Activated CD4-positive, alpha-beta T cell treated with anti-CD3 and anti-CD28 coated beads, Interleukin-2, amount 10 ng/mL, durations not matched to agents 24 days and 14 days (primary cell): ENCODE measurements at places on chromosomes 11 and 22. TPM values are rescaled to one million over a fixed set of nuclear protein-coding genes. Genes with fewer than 3 reads are reported as not detected.

GRCh38 chr22:50302564-50302963, 4.9 kb downstream of the PLXNB2 start:
- H3K36me3 ChIP-seq, result no peaks in the 10 kb centered on the region
- DNase-seq, result no peak
- H3K4me1 ChIP-seq, result peaks cover 8% of the 10 kb centered on the region
- H3K27me3 ChIP-seq, result peaks cover 19% of the 10 kb centered on the region
- no peak overlapping the region for H3K27ac ChIP-seq

DNA sequence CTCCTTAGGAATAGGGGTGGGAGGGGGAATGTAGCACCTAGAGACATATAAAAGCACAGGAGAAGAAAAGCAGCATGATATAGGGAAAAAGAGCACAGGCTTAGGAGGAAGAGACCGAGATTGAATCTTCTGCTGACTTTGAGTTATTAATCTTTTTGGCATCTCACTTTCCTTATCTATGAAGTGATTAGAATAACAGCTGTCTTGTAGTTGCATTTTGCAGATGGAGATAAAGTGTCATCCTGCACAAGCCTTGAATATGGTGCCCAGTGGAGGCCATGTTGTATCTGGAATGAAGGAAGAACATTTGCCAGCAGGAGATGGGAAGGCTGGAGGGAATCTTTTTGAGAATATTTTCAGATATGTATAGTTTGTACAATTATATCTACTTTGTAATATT, 594.7 kb downstream of the NELL1 start:
- no peak for DNase-seq
- H3K4me3 ChIP-seq, result no peak overlapping the region
- H3K36me3 ChIP-seq, result no peaks in the 10 kb centered on the region
- H3K27ac ChIP-seq, result no peak overlapping the region
- H3K4me1 ChIP-seq, result no peaks in the 10 kb centered on the region
- H3K27me3 ChIP-seq, result no peaks in the 10 kb centered on the region

- no peaks in the 10 kb centered on the region for H3K27me3 ChIP-seq
- H3K4me1 ChIP-seq, result peaks cover 8% of the 10 kb centered on the region
- no peak overlapping the region for H3K27ac ChIP-seq
- no peak for DNase-seq
- H3K36me3 ChIP-seq, result peaks cover 4% of the 10 kb centered on the region
Measured at GRCh38 chr11:16891964-16892363, 122.2 kb downstream of the PLEKHA7 start.

GRCh38 chr22:33811686-33812085, 108.6 kb downstream of the LARGE1 start:
- no peaks in the 10 kb centered on the region for H3K36me3 ChIP-seq
- DNase-seq, result no peak
- no peaks in the 10 kb centered on the region for H3K27me3 ChIP-seq
- H3K4me3 ChIP-seq, result no peak overlapping the region

DNA sequence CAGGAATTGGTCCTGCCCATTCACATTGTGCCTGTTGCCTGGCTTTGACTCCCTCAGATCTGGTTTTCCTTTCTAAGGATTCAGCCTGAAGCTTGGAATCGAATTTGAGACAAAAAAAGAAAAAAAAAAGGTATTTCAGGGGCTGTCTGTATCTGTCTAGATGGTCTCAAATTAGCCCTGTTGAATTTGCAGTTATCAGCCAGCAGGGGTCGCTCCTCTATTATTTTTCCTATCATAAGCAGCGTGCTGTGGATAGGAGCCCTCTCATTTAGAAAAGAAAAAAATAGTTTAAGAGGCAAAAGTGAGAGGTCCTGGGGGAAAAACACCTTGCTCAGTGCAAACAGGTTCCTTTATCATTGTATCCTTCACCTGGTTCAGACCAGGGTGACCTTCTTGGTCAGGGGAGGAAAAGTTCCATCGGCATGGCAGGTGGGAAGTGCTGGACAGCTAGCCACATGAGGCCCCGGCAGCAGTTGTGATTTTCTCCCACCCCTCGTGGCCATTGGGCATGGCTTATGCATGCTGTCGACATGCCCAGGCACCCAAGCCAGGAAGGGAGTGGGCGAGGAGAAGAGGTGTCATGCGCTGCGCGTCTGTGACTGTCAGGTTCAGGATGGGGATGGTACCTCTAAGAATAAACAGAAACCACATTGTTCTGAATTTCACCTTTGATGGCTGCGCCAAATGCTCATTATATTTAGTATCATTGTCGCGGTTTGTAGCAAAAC, 13.1 kb downstream of the OR5AK2 start:
- no peak overlapping the region for H3K4me3 ChIP-seq
- H3K36me3 ChIP-seq, result no peaks in the 10 kb centered on the region
- no peaks in the 10 kb centered on the region for H3K27me3 ChIP-seq
- DNase-seq, result no peak
- H3K27ac ChIP-seq, result no peak overlapping the region
- H3K4me1 ChIP-seq, result no peaks in the 10 kb centered on the region

DNA sequence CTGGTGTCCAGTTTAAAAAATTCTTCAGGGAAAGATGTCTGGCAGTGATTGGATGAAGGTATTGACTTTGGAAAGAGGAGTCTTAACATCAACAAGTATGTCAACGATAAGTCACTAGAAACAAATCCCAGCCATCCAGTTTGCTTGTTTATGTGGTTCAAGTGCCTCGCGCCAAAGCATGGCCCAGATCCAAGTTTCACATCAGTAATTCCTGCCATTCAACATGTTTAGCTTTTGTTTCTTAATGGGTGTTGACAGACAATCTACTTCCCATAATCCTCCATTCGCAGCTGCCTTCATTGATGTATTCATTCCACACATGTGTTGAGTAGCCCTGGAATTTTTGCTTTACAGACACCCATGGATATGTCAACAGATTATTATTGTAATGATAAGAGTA, 77.8 kb downstream of the UBASH3B start:
- no peaks in the 10 kb centered on the region for H3K27me3 ChIP-seq
- no peak for DNase-seq
- H3K27ac ChIP-seq, result no peak overlapping the region
- H3K36me3 ChIP-seq, result no peaks in the 10 kb centered on the region
- H3K4me1 ChIP-seq, result peaks cover 27% of the 10 kb centered on the region

DNA sequence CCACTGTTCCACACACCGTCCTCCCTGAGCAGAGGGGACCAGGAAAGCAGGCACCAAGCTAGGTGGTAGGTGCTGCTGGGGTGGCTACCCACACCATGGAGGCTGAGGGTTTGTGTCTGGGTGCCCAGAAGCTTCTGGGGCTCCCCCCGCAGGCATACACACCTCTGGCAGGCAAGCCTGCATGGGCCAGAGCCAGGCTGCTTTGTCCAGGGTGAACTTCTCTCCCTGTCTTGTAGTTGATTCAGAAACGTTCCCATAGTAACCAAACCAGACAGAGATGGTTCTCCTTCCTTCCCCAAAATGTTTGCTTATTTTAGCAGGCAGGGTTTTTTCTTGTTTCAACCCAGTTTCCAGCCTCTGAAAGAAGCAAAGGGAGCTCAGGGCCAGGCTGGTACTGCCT, 40.9 kb upstream of the SUSD2 start:
- peaks cover 39% of the 10 kb centered on the region for H3K36me3 ChIP-seq
- peaks cover 32% of the 10 kb centered on the region for H3K4me1 ChIP-seq
- H3K27ac ChIP-seq, result no peak overlapping the region

DNA sequence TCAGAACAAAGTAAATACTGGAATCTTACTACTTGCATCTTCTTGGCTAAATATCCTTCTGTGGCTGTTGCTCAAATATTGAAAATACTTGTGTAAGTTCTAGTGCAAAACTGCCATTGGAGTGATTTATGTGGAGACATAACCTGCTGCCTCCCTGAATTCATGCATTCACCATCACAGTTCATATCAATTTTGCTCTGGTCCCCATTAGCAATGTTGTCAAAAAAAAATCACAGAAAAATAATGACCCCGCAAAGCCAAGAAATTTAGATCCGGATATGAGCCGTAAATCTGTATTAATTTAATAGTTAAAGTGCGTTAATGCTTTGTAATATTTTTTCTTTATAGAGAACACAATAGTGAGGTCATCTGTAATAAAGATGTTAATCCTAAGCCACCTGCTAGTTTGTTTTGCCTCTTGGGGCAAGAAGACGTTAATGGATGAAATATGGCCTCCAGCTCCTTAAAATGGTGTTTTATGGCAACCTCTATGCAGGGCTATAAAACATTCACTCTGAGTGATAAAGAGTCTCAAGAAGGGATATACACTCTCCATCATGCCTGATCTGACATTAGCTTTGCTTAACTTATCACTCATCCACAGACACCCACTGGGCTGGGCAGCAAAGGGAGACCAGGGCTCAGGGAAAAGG, 255.9 kb downstream of the INSC start:
- H3K27ac ChIP-seq, result no peak overlapping the region
- H3K4me1 ChIP-seq, result no peaks in the 10 kb centered on the region
- no peak overlapping the region for H3K4me3 ChIP-seq
- H3K27me3 ChIP-seq, result no peaks in the 10 kb centered on the region

- no peak for DNase-seq
- peaks cover 22% of the 10 kb centered on the region for H3K4me1 ChIP-seq
- no peak overlapping the region for H3K4me3 ChIP-seq
- peaks cover 7% of the 10 kb centered on the region for H3K27me3 ChIP-seq
- H3K27ac ChIP-seq, result no peak overlapping the region
Measured at GRCh38 chr11:18768472-18768901, 23.1 kb downstream of the PTPN5 start.

- no peak for DNase-seq
- peaks cover 5% of the 10 kb centered on the region for H3K4me1 ChIP-seq
- no peaks in the 10 kb centered on the region for H3K36me3 ChIP-seq
- H3K27me3 ChIP-seq, result no peaks in the 10 kb centered on the region
Measured at GRCh38 chr11:112410325-112410724, 149.7 kb upstream of the PLET1 start.

- H3K27me3 ChIP-seq, result no peaks in the 10 kb centered on the region
- H3K27ac ChIP-seq, result no peak overlapping the region
- DNase-seq, result no peak
- no peaks in the 10 kb centered on the region for H3K36me3 ChIP-seq
- no peak overlapping the region for H3K4me3 ChIP-seq
Measured at GRCh38 chr11:107247167-107247861, 210.3 kb downstream of the CWF19L2 start.

The CTNND1 gene
- 4.9 and 6.0 TPM in 2 replicates for total RNA-seq

The TRIOBP gene
- total RNA-seq, result 33.3 and 34.8 TPM in 2 replicates

The SCO2 gene
- total RNA-seq, result 5.3 and 11.2 TPM in 2 replicates
